ENCODE measurements at places on chromosomes 3 and 15.

GRCh38 chr3:38031022-38031994 is 1.9 kb upstream of the PLCD1 start:
- DNase-seq = peak; percentile 81

GRCh38 chr3:142209655-142210054 is 15.7 kb downstream of the GK5 start:
- DNase-seq = no peak

DNA sequence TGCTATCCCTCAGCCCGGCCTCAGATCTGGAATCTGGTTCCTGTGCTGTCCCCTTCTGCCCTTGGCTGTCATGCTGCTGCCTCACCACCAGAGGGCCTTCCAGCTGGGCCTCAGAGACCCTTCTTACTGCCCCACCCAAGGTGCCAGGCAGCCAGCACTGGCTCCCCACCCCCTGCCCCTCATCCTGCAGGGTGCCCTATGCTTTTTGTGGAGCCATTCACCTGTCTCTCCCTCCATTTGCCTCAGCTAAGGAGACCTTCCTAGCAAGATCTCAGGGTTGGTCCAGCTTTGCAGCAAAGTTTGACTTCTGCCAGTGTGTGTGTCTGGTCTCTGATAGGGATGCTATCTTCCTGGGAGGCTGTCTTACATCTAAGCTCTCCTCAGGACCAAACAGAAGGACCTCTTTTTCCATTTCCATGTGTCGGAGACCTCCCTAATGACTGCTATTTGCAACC is 1.9 kb upstream of the VWA5B2 start:
- DNase-seq = peak; percentile 36

GRCh38 chr3:15064835-15065549 is at the start of gene MRPS25:
Gene MRPS25 (minus strand): TSS chr3:15065315. CDS start chr3:15065194, 121 bp downstream.
- peak; percentile 90 for DNase-seq

DNA sequence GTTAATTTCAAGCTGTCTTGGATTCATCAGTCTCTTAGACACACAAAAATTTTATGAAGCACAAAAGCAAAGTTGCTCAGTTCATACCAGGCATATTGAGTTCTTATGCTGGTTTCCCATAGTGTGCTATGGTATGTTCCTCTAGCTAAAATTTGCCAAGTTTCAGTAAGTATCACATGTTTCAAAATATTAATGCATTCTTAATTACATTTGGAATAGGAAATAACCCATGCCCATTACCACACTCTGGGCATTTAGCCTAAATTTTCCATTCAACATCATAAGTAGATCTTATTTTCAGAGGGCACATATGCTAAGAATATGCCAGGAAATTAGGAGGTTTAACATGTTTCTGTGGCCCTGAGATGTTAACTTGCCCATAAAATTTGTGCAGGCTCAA is 289.9 kb downstream of the SHOX2 start:
- no peak for DNase-seq

DNA sequence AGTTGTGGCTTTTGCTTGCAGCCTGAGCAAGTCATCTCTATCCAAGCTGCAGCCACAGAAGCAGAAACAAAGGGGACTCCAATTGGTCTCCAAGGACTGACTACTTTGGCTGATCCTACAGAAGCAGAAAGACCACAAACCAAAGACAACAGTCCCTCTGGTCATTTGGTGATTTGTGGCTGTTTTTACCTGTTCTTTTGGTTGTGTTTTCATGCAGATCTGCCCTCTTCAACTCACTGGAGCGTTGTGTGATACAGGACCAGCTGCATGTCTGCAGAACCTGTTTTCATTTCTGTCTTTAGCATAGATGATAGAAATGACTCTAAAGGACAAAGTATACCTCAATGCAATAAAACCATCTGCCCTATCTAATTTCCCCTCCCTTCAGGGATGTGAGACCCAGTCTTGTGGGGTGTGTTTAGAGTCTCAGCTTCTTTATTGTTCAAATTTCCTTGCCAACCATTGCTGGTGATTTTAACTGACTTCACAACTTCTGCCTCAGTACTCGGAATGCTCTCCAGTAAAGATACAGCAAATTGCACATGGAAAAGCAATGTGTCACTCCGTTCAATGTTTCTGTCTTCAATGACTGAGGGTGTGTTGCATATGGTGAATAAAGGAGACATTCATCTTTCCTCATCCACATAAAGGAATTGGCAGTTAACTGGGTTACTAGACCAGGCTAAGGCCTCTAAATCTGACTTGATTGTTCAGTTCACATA is 48.9 kb upstream of the SLC7A14 start:
- no peak for DNase-seq

- DNase-seq = no peak
Observed at GRCh38 chr3:37130448-37130847, 43.9 kb downstream of the LRRFIP2 start.

DNA sequence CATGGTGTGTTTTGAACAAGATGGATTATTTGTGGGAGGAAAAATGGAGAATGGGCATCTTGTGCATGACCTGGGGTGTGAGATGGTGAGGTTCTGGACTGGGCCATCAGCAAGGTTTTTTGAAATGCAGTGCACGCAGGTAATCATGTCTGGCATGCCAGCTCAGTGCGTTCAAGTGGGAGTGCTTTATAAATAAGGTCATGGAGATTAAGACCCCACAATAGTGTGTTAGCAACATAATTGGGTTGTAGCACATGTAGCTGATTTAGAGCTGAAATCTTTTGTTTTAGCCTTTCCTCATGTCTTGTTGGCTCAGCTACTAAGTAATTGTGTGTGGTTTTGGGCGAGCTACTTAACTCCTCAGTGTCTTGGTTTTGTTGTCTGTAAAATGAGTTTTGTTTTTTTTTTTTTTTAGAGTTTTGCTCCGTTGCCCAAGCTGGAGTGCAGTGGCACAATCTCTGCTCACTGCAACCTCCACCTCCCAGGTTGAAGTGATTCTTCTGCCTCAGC is 3.9 kb upstream of the CACNA1D start:
- DNase-seq = no peak

GRCh38 chr3:178147001-178147400 is 389.2 kb upstream of the KCNMB2 start:
- DNase-seq = no peak

- no peak for DNase-seq
Observed at GRCh38 chr3:52262447-52262846, 16.0 kb downstream of the WDR82 start.

DNA sequence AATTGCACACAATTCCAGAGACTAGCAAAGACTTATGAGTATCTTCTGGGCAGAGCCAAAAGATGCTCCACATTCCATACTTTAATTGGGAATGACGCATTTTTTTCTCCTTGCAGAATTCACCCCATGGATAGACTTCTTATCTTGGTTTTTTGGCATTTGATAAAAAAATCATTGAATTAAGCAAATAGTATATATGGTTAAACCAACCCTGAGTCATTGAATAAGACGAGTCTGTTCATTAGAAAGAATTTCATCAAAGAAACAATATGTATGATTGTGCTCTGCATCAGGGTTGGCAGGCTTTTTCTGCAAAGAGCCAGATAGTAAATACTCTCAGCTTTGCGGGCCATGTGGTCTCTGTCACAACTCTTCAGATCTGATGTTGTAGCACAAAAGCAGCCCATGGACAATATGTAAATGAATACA is 9.2 kb upstream of the PDZRN3 start:
- no peak for DNase-seq
